Osteoblast (primary cell): ENCODE measurements at places on chromosomes 12 and 14. TPM values are rescaled to one million over a fixed set of nuclear protein-coding genes. Genes with fewer than 3 reads are reported as not detected.

Gene ATP6V1D
- 111 and 140 TPM in 2 replicates for total RNA-seq

Gene ANKS1B
- total RNA-seq: 2.2 and 2.4 TPM in 2 replicates

Gene APEX1
- 66.0 and 74.9 TPM in 2 replicates for total RNA-seq

DNA sequence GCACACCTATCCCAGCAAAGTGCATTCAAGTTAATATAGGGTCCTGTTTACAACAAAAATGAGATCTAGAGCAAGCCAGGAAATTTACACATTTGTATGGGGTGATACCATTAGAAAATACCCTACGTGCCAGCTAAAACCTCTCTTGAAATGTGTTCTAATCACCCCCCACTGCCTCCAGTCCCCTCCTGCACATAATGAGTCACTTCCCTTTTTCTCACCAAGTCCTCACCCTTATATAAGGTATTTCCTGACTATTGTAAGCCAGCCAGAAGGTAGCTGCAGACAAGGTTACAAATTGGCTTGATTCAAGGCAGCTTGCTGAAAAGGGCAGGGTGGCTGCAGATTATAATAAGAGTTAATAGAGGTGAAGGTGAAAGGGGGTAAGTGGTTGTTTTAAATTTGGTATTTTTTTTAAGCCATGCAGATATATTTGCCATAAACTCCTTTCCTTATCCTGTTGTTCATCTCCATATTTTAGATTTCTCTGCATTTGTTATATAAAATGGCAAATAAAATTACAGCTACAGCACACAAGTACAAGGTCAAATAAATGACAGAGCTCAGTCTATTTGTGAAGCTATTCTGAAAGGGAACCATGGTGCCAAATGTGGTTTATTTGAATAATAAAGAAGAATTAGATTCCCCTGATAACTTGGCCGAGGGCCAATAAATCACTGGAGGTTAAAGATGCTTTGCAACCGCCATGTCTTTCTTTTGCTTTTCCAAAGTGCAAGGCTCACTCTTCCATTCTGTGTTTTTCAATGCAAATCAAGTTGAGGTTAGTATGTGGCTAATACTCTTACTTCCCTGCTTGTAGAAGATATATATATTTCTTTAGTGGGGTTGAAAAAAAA lies 385.9 kb downstream of the EGLN3 start:
- no peak for DNase-seq
- no peaks in the 10 kb centered on the region for H3K27me3 ChIP-seq
- no peaks in the 10 kb centered on the region for H3K36me3 ChIP-seq
- no peak overlapping the region for H3K4me3 ChIP-seq
- H3K4me1 ChIP-seq: peaks cover 2% of the 10 kb centered on the region

DNA sequence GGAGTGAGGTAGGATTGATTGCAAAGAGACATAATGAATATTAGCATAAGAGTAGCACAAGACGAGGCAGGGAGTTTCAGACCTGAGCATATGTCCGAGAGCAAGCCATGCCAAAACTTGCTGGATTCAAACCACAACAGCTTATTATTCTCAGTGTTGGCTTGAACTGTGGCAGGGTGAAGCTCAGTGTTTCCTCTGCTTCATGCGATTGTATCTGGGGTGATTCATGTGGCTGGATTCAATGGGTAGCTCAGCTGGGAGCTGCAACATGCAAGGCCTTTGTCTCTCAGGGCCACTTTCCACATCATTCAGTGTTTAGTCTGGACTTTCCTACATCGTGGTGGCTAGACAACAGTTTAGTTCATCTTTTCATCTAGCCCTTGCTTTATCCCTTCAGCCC lies 22.1 kb upstream of the E2F7 start:
- H3K4me1 ChIP-seq: peaks cover 8% of the 10 kb centered on the region
- H3K4me3 ChIP-seq: no peak overlapping the region
- peak overlapping the region; percentile 30 for H3K27ac ChIP-seq
- no peaks in the 10 kb centered on the region for H3K36me3 ChIP-seq
- H3K27me3 ChIP-seq: no peaks in the 10 kb centered on the region
- peak; percentile 78 for DNase-seq

DNA sequence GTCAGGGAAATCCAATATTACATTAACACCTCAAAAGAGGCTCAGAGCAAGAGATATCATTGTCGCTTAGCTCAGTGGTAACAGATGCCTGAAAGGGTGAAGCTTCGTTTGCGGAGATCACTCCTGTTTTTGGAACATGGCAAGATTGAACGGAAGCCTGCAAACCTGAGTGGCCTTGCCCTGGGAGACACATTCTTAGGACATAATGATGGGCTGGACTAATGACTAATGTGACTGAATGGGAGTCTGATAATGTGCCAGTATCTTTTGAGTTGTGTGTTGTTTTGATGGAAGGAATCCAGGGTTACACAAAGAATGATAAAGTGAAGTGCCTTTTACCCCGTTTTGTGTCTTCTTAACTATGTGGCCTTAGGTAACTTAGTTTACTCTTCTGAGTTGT lies 109.3 kb upstream of the IFNG-AS1 start:
- H3K4me3 ChIP-seq: no peak overlapping the region
- DNase-seq: peak; percentile 72
- no peaks in the 10 kb centered on the region for H3K36me3 ChIP-seq
- H3K27me3 ChIP-seq: no peaks in the 10 kb centered on the region
- H3K4me1 ChIP-seq: no peaks in the 10 kb centered on the region

- no peak for DNase-seq
- H3K36me3 ChIP-seq: no peaks in the 10 kb centered on the region
- no peak overlapping the region for H3K27ac ChIP-seq
- H3K4me3 ChIP-seq: no peak overlapping the region
- no peaks in the 10 kb centered on the region for H3K27me3 ChIP-seq
These were observed 34.0 kb upstream of the CMKLR1 start for GRCh38 chr12:108373111-108373510.
